ENCODE measurements at places on chromosomes 12 and 14. TPM values are rescaled to one million over a fixed set of nuclear protein-coding genes. Genes with fewer than 3 reads are reported as not detected.

The OTOGL gene
- 0.10 TPM for total RNA-seq

The LRTM2 gene
- not detected for total RNA-seq

The FLRT2 gene
- total RNA-seq, result 153 TPM

The IAPP gene
- not detected for total RNA-seq

The RILPL1 gene
- total RNA-seq, result 29.5 TPM

The PLEK2 gene
- 13.8 TPM for total RNA-seq

The MYF6 gene
- not detected for total RNA-seq

The OR4N5 gene
- total RNA-seq, result not detected

The GLI1 gene
- total RNA-seq, result 0.19 TPM

The NKX2-1 gene
- not detected for total RNA-seq

The TEX52 gene
- total RNA-seq, result not detected

GRCh38 chr14:49928015-49928414 lies 35.1 kb downstream of the ARF6 start:
- no peak for DNase-seq

GRCh38 chr14:36467332-36467731 lies 52.7 kb downstream of the NKX2-1 start:
- no peak for DNase-seq

- DNase-seq, result no peak
These were observed 111.5 kb downstream of the PAX9 start for GRCh38 chr14:36773136-36773540.

- no peak for DNase-seq
These were observed 213.7 kb upstream of the SYT10 start for GRCh38 chr12:33653362-33653761.

- DNase-seq, result no peak
These were observed 51.3 kb upstream of the PLBD1 start for GRCh38 chr12:14618983-14619382.

GRCh38 chr14:97948841-97949240 lies 1151.7 kb downstream of the VRK1 start:
- no peak for DNase-seq

- no peak for DNase-seq
These were observed 27.0 kb downstream of the LRCOL1 start for GRCh38 chr12:132583411-132583710.

DNA sequence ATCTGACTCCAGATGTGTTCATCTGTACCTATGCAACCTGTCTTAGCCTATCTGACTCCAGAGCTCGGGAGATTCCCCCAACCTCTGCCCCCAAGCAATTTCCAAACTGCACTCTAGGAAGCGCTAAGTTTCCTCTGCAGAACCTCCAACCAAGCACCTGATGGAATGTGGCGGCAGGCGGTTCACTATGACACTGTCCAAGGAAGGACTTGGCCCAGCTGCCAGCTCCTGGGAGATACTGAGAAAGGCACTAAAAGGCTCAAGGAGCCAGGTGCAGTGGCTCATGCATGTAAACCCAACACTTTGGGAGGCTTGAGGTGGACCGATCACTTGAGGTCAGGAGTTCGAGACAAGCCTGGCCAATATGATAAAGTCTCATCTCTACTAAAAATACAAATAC lies 244.0 kb downstream of the BCL11B start:
- no peak for DNase-seq

DNA sequence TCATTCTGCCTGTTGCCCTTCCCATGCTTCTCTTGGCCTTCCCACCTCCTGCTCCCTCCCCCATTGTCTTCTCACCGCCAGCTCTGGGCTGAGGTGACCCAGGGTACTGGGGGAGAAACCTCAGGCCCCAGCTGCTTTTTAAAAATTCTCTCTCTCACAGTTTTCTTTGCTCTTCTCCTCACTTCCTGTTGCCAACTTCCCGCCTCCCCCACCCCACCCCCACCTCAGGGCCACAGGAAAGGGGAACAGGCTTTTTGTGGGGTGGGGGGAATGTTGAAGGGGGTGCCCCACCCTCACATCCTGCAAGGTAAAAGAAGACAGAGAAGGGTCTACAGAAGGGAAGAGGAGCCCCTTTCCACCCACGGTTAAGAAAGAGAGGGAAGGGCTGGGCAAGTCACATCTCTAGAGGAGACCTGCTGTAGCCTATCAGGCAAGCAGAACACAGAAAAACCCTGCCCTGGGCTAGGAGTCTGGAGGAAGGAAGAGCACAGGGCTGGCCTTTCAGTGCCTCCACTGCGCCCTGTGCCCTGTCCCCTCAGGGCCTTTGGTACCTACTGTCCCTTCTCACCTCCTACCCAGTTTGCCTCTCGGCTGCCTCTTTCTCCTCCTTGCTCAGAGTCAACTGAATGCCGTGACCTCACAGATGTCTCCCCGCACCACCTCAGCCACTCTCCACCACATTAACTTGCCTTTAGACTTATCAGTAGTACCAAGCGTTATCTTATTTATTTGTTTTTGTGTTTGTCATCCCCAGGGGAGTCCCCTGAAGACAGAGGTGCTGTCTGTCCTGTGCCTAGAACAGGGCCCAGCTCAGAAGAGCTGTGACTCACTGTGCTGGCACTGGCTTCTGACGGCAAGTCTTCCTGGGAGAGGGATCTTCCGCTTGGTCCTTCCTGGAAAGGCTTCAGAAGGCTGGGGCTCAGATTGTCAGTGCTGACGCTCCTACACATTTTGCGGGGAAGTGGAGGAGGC lies 1.7 kb downstream of the ARHGAP9 start:
- DNase-seq, result no peak

DNA sequence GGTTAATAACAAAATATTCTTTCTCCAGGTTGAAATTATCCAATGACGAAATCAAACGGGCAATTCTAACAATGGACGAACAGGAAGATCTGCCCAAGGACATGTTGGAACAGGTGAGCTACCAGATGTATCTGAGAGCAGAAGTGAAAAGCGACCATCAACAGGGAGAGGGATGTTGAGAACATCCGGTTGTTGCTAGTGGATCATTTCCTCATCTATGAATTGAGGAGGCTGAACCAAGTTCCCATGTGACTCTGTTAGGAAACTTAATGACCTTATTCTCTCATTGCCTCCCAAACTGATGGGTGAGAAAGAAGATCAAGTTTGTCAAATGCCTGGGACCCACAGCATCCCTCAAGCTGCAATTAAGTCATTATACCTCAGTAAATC lies 117.7 kb downstream of the GPR135 start:
- DNase-seq, result no peak

DNA sequence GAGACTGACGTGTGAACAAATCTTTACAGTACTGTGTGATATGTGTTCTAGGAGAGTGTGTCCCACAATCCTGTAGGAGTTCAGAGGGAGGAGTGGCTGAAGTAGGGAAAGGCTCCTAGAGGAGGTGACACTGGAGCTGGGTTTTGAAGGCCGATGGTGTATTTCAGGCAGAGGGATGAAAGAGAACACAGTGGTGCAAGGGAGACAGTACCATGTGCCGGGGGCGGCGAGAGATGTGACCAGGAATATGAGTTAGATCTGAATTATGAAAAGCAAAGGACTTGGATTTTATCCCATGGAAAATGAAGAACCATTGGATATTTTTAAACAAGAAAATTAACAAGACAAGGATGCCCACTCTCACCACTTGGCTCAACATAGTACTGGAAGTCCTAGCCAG lies 77.0 kb upstream of the ESRRB start:
- DNase-seq, result no peak

GRCh38 chr12:117686911-117687377 lies 281.8 kb downstream of the KSR2 start:
- DNase-seq, result peak; percentile 72
